ENCODE measurements at places on chromosomes 3 and 15.

DNA sequence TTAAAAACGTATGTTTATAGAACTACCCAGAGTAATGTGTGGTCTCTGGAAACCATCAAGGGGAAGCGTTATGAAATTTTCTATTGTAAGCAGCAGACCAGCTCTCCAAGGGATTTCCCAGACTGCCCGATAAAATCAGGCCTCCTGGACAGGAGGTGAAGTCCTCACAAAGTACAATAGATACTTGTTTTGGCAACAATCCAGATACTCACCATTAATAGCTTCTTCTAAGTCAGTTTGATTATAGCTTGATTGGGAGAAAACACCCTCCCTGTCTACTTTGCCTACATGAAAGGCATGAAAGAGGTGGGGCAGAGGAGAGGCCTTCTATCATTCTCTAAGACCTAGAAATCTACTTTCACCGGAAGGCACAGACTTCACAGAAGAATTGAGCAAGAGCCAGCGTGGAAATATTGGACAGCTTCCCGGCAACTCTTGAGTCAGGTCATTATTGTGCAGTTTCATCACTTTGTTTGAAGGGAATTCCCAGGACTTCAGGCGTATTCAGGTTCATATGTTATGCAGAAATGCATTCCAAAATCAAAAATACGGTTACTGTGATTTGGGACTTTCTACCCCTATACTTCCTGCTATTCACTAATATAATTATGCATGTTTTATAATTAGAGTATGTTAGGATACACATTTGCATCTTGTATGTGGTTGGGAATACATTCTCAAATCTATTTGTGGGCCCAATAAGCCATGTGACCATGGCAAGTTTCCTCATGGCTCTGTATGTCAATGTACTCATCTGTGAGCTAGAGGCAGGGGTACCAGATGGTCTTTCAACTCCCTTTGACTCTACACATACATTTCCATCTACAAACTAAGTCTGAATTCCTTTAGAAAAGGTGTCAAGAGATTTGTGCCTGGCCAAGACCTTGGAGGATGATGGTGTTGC is 103.5 kb downstream of the CD47 start:
- no peak for DNase-seq

- DNase-seq: no peak
Observed at GRCh38 chr3:57980416-57980815, 27.8 kb upstream of the FLNB start.

DNA sequence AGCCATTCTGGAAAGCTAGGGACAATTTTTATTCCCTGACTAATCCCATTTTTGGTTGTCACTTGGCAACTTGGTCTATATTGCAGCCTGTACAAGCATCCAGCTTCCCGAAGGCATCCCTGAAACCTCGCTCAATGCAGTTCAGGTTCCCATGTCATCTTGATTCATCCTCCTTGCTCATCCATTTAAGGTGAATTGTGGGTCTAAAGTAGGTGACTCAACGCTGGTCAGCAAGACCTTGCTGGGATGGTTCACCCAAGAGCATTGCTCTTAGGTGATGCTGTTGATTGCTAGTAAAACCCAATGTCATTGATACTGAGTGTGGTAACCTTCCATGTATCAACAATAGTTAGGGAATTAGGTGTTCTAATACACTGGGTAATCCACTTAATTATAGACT is 13.1 kb upstream of the RAB8B start:
- no peak for DNase-seq

DNA sequence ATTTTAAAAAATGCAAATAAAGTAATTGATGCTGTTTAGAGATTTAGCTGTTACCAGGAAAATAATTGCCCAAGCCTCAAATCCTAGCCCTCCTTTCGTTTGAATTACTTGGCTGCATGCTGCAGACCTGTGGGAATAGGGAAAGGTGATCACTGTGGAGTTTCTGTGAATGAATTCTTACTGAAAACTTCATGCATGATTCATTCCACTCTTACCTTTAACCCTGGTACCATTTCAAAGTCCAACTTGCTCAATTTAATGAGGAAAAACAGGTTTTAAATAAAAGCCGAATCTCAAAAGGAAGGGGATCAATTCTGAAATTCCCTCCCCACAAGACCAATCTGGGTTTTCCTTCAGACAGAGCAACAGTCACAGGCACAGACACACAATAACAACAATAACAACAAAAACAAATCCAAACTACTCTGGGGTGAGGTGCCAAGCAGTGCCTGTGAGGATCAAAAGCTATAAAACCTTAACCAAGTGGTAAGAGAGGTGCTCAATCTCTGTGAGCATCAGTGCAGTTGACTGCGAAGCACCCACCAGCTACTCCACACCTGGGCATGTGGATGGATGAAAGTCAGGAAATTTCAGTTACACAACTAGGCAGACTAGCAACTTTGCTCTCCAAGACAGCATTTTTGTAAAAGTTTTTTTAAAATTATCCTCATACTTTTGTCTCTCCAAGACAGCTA is 200.8 kb downstream of the CNTN3 start:
- no peak for DNase-seq

- DNase-seq: no peak
Observed at GRCh38 chr3:134251731-134252391, 1.2 kb upstream of the RYK start.

- DNase-seq: no peak
Observed at GRCh38 chr15:100114100-100114499, 227.7 kb downstream of the ADAMTS17 start.

DNA sequence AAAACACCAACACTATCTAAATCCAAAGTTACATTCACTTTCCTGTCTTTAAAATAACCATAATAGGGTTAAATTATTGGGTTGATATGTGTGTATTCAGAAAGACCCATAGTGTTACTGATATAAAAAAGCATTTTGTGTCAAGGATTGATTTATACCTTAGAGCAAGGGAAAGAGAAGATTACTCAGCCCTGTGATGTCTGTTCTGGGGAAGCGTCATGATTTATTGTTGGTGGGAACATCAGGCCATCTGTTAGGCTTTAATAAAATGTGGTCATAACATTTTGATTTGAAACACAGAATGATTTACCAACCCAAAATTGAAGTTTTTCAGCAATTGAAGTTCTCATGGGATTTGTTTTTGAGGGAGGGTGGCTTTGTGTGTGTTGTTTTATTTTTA is 33.2 kb downstream of the SIDT1 start:
- no peak for DNase-seq

DNA sequence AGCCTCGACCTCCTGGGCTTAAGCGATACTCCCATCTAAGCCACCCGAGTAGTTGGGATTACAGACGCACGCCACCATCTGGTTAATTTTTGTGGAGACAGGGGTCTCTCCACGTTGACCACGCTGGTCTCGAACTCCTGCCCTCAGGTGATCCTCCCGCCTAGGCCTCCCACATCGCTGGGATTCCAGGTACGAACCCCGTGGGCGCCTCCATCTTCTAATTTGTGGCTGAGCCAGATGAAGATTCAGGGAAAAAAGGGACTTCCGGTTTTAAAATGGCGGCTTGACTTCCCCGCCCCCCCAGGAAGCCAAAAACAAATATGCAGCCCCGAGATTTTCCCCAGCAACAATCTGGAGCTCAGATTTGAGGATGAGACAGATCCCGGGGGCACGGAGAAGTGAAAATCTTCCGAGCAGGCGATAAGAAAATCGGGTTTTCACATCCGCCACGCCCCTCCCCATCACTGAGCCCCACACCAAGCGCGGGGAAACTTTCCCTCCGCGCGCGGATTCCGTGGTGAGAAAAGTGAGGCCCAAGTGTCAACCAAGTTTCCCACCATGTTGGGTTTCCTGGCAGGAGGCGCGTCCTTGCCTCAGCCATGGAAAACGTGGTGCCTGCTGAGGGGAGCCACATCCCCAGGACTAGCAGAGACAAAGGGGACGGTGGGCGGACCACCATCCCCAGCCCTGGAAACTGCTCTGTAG is 15.4 kb downstream of the CHST14 start:
- no peak for DNase-seq

- peak; percentile 58 for DNase-seq
Observed at GRCh38 chr15:50358845-50359244, 3.8 kb upstream of the GABPB1 start.

- DNase-seq: peak; percentile 50
Observed at GRCh38 chr3:39147711-39148434, 5.5 kb downstream of the CSRNP1 start.

GRCh38 chr3:179943117-179943880 is 93.4 kb downstream of the PEX5L start:
- DNase-seq: no peak

DNA sequence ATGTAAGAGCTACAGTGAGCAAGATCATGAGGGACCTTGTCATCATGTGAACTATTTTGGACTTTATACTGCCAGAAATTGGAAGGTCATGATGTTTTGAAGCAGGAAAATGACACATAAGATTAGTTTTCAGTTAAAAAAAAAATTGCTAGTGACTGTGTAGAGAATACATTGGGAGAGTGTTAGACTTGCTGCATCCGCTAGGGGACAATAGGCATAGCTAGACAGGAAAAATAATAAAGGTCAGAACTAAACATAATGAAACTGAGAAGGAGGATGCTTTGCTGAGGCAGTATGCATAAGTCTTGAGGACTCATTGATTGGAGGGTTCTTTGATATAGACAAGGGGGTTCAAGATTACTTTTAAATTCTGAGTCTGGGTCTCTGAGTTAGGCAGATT is 275.8 kb upstream of the KCNH8 start:
- no peak for DNase-seq

GRCh38 chr3:106305127-106305526 is 436.3 kb upstream of the CBLB start:
- DNase-seq: no peak

DNA sequence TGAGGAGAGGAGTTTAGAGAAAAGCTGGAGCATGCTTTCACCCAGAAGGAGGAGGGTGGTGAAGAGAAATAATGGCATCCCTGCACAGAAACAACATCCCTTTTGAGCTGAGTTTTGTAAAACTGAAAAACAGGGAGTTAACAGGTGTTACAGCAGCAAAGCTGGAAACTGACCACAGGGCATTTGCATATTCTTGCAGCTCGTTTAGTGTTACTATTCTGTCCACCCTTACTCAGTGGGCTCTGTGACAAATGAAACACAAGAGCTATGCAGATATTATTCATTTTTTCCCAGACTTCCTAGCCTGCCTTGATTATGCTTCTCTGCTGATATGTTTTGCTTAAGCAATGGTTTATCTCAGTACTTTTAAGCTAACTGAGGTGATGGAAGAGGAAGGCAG is 272.0 kb downstream of the NEK10 start:
- no peak for DNase-seq

DNA sequence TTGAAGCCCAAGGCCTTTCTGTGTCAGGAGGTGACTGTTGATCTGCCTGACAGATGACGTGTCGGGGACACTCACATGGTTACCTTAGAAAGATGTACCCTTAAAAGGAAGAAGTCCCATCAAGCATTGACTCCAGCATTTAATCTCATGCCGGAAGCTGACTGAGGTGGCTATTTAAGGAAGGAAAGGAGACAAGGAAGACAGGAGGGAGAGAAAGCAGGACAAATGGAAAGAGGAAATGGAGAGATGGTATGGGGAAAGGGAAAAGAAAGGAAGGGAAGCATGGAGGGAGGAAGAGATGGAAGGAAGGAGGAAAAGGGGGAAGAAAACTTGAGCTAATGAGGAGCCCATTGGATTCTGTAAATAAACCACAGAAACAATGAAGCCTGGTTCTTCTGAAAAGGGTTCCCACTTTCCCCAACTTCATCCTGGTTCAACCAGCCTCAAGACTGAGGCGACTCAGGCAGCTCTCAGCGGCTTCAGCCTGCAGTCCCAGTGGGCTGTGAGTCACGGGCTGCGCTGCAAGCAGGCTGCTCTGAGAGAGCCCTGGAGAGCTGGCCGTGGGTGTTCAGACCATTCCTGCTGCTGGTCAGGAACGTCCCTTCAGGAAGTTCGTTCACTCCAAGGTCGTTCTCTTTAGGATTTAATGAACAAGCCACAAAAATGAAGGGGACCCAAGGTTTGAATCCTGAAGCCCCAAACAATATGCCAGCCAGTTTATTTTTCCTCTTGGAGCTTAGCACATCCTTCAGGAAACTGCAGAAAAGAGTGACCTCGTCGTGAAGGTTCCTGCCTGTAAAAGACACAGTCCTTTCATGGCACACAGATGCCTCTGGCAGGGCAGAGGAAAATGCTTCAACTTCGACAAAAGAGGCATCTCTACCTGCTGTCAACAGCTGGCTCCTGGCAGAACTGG is 69.6 kb upstream of the THBS1 start:
- no peak for DNase-seq

DNA sequence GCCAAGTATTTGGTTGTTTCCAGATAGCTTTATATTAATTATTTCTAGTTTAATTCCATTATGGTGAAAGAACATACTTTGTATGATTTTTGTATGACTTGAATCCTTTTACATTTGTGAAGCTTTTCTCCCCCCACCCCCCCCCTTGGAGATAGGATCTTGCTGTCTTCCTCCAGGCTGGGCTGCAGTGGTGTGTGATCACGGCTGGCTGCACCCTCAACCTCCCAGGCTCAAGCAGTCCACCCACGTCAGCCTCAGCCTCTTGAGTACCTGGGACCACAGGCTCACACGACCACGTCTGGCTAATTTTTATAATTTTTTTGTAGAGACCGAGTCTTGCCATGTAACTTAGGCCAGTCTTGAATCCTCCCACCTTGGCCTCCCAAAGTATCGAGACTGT is 29.5 kb downstream of the ARL8B start:
- DNase-seq: no peak

DNA sequence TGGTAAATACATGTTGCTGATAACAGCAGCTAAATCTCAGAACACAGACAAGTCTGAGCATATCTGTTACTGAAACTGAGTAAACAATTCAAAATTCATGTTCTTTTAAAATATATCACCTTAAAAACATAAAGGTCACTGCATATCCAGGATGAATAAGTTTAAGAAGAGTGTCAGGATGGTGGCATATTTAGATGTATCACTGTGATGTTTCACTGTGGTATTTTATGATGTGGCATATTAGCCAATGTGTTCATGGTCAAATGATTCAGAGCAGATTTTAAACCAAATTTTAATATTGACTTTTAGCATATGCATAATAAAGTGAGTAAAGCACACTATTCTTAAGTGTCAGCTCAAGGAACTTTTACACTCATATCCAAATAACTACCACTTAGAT is 346.4 kb upstream of the DPPA4 start:
- no peak for DNase-seq

DNA sequence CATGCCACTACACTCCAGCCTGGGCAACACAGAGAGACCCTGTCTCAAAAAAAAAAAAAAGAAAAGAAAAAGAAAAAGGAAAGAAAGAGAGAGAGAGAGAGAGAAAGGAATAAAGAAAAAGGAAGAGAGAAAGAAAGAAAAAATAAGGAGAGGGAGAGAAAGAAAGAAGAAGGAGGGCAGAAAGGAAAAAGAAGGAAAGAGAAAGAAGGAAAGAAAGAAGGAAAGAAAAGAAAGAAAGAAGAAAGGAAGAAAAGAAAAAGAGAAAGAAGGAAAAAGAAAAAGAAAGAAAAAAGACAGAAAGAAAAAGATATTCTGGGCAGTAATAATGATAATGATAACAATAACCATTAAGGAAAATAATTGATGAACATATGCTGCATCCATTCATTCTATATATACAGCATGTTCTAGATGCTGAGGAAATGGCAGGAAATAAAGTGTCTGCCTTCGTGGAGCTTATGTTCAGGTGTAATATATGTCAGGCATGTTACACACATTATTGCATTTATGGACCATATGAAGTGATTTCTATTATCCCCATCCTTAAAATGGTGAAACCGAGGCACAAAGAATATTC is 37.4 kb upstream of the MAGEF1 start:
- DNase-seq: no peak

All from DMS53 (cell line).